Natural killer cell treated with Interleukin-12 subunit alpha and Interleukin-12 subunit beta and Interleukin-15 and Interleukin-18, amount 100 ng/mL, for 72 hours (primary cell): ENCODE measurements at places on chromosomes 7 and 10. TPM values are rescaled to one million over a fixed set of nuclear protein-coding genes. Genes with fewer than 3 reads are reported as not detected.

Gene PCDH15
- total RNA-seq = not detected

Gene NACAD
- 1.9 TPM for total RNA-seq

Gene HOXA4
- total RNA-seq = 0.55 TPM

Gene AKR1D1
- total RNA-seq = not detected

Gene ADGRA1
- total RNA-seq = not detected

Gene INSYN2A
- total RNA-seq = not detected
